ENCODE measurements at places on chromosomes 5 and 9. TPM values are rescaled to one million over a fixed set of nuclear protein-coding genes. Genes with fewer than 3 reads are reported as not detected.

LIX1 gene
- total RNA-seq = 1.7 TPM

TCERG1 gene
- total RNA-seq = 41.7 TPM

GMCL2 gene
- not detected for total RNA-seq

ENTREP1 gene
- 11.9 TPM for total RNA-seq

IRX4 gene
- total RNA-seq = not detected

HTR1A gene
- total RNA-seq = not detected

PCAT7 gene
- not detected for total RNA-seq

MCTP1 gene
- total RNA-seq = 12.8 TPM
